ENCODE measurements at places on chromosomes 1 and 21.

DNA sequence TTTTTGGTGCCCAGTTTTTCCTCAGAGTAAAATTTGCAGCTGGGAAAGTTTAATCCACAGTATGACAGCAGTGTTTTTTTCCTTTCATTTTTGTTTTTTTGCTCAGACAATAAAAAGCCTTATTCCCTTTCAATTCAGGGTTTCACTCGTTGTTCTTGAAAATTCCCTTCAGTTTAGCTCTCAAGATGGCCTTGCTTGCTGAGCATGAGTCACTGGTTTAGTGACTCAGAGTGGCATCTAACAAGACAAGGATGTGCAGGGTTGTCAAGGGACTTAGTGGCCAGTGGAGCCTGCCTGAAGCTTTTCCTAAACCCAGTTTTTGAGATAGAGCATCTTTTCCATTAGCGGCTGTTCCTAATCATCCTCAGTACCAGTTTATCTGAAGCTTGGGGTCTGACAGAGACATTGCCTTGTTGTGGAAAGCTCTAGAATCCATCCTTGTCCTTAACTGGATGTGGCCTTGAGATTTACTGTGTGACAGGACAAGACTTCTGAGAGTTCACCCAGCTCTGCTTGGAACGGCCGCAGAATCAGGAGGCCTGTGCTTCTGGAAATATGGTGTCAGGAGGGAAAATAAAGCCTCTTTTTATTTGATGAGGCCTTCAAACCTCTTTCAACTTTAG is 48.4 kb upstream of the DNAJC6 start:
- DNase-seq = no peak

GRCh38 chr1:63073309-63074306 is 248.8 kb upstream of the FOXD3 start:
- DNase-seq = no peak

- no peak for DNase-seq
Observed at GRCh38 chr1:94329986-94330385, 88.2 kb upstream of the ABCD3 start.

DNA sequence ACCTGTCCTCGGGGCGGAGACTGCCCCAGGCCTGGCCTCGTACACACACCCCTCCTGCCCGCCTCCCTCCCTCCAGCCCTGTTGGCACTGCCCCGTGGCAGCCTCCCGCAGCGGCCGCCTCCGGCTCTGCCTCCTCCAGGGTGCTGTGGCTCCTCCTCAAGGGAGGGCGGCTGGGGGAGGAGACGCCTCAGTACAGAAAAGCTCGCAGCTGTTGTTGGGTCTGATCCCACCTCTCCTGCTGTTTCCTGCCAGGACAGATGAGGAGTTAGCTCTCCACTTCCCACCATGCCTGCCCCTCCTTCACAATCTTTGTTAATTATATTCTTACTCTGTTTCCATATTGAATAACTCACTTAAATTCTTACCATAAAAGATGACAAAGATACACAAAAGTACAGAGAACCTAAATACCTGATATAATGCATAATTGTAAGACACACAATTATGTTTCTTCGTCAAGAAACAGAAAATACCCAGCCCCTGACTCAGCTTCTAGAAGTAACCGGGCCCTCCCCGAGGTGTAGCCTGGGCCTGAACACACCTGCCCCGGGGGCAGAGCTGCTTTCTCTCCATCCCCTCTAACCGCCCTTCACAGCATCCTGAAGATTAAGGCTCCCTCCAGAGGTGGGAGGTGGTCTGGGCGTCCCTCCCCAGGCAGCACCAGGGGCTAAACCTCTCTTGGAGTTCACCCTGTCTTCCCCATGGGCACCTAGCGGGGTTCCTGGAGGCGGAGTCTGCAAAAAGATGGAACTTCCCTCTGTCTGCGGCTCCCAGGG is 30.6 kb upstream of the COL6A1 start:
- DNase-seq = no peak

DNA sequence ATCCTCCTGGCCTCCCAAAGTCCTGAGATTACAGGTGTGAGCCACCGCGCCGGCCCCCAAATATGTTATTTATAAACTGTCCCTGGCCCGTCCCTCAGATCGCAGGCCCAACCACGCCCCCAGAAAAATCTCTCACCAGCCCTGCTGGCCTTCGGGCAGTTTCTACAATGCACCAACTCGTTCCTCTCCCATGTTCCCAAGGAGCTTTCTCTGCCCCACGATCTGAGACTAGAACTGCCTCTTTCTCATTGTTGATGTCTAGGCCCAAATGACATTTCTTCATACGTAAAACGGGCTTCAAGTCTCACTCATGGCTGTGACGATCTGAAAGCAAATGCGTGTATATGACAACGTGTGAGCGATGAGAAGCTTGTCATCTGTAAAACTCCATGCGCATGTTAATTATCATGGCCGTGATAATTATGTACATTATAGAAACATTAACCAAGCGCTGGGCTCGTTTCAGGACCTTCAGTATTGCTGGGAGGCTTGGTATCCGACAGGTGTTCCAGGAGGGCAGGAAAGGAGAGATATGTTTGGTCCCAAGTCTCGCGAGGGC is 748 bp upstream of the NIPAL3 start:
- DNase-seq = no peak

- peak; percentile 4 for DNase-seq
Observed at GRCh38 chr1:222009105-222009730, 267.3 kb upstream of the DUSP10 start.

GRCh38 chr1:51788938-51789337 is 89.6 kb downstream of the NRDC start:
- DNase-seq = no peak

DNA sequence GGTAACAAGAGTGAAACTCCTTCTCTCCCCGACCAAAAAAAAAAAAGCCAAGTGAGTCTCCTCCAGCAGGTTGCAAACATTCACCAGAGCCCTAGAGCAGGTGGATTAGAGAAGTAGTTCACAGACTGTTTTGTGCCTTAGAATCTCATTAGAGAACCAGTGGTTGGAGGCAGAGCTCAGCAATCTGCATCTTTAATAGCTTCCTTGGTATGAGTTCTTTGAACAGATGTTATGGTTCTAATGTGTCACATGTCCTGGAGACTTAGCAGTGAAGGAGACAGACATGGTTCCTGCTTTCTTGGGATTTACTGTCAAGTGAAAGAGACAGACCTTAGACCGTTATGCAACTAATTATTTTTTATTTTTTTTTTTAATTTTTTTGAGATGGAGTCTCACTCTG is 26.8 kb downstream of the SESN2 start:
- DNase-seq = no peak

- DNase-seq = no peak
Observed at GRCh38 chr1:41368366-41368765, 7.1 kb downstream of the FOXO6 start.

- DNase-seq = no peak
Observed at GRCh38 chr21:25885405-25885804, 150.6 kb downstream of the GABPA start.

DNA sequence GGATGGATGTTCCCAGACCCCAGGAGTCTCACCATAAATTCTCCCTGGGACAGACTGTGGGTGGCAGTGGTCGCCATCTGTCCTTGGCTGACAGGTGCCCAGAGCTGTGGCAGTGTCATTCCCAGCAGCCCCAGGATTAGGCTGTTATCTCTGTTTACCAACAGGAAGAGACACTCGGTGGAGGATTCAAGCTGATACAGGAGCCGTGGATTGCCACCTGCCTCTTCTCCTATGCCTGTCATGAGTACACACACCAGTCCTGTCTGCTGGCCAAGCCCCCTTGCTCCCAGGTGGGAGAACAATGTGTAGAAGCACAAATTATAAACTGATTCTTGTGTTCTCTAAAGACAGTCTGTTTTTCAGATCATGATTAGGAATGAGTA is 152.6 kb downstream of the ETS2 start:
- DNase-seq = no peak
